ENCODE measurements at places on chromosomes 13 and 19.

- no peak for DNase-seq
These were observed 79.7 kb downstream of the TNFSF11 start for GRCh38 chr13:42653679-42654078.

- peak; percentile 92 for DNase-seq
These were observed 8.0 kb upstream of the SAE1 start for GRCh38 chr19:47122359-47123335.

GRCh38 chr13:113304121-113304520 lies 7.1 kb downstream of the LAMP1 start:
- no peak for DNase-seq

DNA sequence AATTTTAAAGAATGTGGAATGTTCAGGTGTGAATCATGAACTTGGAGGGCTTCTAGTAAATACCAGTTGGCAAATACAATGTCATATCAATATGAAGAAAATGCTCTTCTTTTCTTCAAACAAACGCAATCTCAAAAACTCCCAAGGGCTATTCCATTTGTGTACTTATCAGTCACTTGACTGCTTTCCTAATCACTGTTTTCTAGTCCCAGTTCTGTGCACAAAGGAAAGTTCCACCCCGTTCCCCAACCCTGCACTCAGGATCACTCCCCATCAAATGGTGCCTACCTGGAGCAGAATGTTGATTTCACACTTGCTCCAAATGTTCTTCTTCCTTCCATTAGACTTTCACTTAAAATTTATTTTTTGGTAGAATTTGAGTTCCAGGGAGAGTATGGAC lies 92.6 kb upstream of the RFC3 start:
- no peak for DNase-seq

DNA sequence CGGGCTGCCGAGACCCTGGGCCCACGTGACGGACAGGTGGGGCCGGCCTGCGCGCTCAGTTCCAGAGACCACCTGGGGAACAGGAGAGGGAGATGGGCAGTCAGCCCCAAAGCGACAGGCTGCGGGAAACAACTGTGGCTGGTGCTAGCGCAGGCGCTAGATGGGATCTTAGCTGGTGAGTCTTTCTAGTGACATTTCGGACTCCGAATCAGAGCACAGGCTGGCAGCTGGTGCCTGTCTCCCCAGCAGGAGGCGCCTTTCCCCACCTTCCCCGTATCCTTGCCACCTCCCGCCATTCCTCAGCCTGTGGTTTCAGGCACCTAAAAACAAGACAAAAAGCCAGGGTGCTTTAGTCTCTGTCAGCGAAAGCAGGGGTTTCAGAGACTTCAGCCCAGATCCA lies 19.4 kb upstream of the RANBP3 start:
- no peak for DNase-seq

DNA sequence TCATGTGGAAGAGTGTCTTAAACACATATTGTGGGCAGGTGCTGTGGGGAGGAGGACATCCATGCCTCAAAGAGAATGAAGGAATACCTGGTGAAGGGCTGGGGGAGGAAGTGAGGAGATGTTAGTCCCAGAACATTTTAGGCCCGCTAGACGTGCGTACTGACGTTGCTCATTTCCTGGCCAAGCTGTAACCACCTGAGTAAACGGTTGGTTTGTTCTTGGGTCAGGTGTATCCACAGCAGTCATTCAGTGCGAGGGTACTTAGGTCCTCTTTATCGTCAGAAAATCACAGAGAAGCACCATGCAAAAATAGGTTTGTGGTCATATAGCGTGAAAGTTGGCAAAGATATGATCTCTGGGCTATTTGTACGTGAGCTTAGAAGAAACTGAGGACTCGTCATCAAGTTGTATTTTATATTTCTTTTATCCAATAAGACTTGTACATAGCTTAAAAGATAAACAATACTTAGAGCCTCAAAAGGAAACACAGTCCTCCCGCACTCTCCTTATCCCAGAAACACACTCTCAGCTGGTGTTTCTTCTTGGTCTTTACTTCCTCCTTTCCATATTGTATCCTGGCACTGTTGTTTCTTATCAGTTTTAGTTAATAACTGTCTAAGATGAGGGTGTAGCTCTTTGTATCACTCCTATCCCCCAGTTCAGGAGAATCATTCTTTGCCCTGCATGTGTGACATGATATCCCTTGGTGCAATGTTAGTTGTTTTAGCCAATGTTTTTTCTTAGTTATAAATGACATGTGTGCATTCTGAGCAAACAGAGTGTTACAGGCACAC lies 52.0 kb downstream of the ARHGEF7 start:
- no peak for DNase-seq

GRCh38 chr19:57651654-57651996 lies 17.1 kb upstream of the ZSCAN4 start:
- DNase-seq: no peak

DNA sequence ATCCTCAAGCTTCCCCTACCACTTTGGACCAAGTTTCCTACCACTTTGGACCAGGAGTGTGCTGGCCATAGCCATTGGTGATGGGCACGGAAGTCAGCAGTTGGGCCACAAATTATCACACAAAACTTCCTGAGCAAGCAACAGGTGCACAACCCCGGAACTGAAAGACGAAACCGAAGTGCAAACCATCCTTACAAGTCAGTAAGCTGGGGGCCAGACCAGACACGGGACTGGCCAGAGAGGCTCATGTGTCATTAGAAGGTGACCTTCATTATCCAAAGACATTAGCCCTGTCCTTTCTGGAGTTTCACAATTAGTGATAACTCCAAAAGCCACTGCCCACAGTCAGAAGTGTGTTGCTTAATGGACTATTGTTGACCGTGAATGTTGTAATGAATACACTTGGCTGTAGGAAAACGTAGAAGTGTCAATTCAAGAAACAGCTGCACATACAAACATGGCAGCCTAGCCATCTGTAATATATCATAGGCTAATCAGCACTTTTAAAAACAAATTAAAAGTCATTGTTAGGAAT lies 244.1 kb upstream of the IRS2 start:
- DNase-seq: no peak

- no peak for DNase-seq
These were observed 19.6 kb upstream of the RAP2A start for GRCh38 chr13:97414392-97414791.

GRCh38 chr19:45137179-45137761 lies 23.5 kb downstream of the NKPD1 start:
- no peak for DNase-seq

DNA sequence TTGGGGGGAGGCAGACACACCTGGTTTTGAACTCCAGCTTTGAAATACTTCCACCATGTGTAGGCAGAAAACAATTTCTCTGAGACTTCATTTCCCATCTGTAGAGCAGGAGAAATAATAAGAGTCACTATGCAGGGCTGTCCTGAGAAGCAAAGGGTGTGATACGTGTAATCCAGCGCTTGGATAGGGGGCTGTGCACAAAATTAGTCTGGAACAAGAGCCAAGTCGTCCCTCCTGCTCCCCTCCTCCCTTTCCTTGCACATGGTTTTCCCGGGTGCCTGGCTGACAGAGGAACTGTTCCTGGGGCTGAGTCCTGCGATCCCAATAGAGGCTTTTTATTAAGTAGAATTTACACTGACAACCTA lies 29.6 kb upstream of the UBE2L5 start:
- DNase-seq: no peak

GRCh38 chr19:1063030-1063908 lies 3.7 kb upstream of the ARHGAP45 start:
- DNase-seq: no peak

- DNase-seq: no peak
These were observed 343.8 kb downstream of the RBM26 start for GRCh38 chr13:79062291-79062690.

- DNase-seq: no peak
These were observed 167.4 kb upstream of the OBI1 start for GRCh38 chr13:78826312-78826711.

DNA sequence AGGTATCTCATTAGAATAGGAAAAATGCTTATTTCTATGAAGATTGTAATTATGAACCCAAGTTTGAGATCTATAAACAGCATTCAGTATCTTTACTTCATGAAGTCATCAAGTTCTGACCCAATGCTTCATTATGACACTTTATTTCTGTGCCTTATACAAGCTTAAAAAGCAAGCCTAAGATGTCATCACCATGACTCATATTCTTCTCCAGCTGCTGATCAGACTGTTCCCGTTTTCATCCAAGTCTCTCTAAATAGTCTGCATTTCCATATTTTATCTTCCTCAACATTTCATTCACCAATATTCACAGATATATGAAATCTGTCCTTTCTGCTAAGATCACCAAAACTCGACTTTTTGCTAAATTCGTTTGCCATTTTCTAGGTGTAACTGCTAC lies 1247.2 kb upstream of the PRR20A start:
- DNase-seq: no peak

DNA sequence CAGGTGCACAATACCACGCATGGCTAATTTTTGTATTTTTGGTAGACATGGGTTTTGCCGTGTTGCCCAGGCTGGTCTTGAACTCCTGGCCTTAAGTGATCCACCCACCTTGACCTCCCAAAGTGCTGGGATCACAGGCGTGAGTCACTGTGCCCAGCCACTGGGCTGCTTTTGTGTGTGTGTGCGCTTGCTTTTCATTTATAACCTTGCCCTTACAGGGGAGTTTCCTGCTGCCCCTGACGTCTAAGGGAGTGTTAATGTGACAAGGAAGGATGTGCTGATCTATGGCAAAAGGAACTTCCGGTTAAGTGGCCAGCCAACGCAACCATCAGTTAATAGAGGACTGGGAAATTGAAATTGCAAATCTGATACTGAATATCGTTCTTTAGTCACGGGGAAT lies 57.7 kb downstream of the ING1 start:
- peak; percentile 13 for DNase-seq

DNA sequence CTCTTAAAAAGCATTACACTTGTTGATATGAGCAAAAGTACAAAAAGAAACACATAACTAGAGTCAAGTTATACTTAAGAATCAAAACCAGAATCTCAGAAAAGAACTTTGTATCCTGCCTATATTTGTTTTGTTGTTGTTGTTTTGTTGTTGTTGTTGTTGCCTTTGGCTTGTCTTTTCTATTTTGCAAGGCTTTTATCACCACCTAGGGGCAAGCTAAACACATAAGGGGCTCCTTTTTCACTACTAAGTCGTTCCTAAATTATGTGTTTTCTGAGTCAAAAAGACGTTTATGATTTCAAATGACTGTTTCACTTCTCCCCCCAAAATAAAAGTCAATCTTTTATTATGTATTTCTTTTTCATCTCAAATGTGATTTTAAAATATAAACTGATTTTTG lies 250.2 kb downstream of the RBM26 start:
- no peak for DNase-seq

DNA sequence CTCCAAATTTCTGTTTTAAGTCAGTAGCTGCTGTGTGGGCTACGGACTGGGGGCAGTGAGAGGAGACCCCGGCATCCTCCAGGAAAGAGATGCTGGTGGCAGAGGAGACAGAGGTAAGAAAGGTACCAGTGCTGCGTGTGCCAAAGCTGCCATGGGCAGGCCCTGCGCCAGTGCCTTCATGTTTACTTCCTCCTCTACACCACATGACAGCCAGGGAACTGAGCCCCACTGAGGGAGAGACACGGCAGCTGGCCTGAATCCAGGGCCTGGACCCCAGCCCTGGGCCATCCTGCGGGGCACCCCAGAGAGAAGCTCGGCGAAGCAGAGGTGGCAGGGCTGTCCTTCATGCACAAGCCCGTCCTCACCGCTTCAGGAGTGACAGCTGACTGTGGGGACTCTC lies 22.7 kb upstream of the CCNP start:
- DNase-seq: no peak

DNA sequence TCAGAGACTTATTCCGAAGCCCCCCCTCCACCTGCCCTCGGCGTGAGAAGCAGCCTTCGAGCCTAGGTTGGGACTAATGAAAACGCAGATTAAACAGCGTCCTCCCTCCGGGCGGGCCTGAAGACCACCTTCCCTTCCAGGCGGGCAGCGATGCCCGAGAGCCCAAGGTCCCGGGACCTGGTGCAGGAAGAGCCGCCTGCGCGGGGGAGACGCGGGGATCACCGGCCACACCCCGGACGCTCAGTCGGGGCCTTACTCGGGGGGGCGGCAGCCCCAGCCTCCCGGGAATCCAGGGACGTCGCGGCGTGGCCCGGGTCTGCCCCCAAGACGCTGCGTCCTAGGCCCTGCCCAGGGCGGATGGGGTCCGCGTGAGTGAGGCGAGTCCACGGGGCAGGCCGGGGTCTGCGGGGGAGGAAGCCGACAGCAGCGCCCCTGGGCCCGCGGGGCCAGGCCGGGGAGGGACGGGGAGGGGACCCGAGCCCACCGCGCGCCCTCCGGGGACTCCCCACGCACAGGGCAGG lies 33.3 kb upstream of the SPACA7 start:
- no peak for DNase-seq

- no peak for DNase-seq
These were observed 8.2 kb downstream of the MYCBP2 start for GRCh38 chr13:77318741-77319140.

DNA sequence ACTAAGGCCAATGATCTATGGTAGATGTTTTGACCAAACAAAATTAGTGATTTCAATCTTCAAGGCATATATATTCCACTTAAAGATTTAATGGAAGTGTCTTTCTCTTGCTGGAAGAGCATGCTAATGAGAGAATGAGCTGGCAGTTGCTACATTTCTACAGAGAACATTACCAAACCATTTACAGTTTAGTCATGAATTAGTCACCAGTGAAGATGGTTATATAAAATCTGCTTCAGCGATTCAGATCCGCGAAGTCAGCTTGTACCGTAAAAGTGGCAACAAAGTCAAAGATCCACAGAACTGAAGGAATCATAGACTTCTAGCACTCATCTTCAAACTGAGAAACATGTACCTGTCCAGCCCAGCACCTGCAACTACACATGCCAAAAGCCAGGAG lies 156.3 kb downstream of the SLITRK5 start:
- no peak for DNase-seq

GRCh38 chr19:36028313-36029041 lies 4.2 kb downstream of the CLIP3 start:
- DNase-seq: no peak

DNA sequence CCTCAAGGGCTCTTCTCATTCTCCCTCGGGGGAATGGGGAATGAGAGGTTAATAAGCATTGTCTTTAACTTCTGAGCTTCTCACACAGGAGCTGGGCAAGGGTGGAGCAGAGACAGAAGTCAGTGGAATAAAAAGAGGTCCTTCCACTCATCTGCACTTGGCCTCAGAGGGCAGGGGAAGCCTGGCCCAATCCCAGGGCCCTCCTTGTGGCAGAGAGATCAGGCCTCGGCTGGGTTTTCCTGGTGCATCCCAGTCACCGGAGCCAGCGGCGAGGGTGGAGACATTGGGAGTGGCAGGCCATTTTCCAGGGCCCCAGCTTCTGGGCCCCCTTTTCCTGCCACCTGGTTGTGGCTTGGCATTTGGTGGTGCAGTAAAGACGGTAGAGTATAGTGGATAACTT lies 10.6 kb downstream of the CALM3 start:
- DNase-seq: no peak

GRCh38 chr19:29436591-29437103 lies 89.1 kb upstream of the VSTM2B start:
- no peak for DNase-seq

GRCh38 chr13:53188120-53188519 lies 159.5 kb downstream of the OLFM4 start:
- DNase-seq: no peak

GRCh38 chr13:20721454-20722357 lies 18.2 kb downstream of the IL17D start:
- DNase-seq: peak; percentile 82
